ENCODE measurements at places on chromosomes 2 and 18.

- DNase-seq = no peak
Measured at GRCh38 chr2:158071018-158071417, 30.7 kb upstream of the UPP2 start.

GRCh38 chr2:240604291-240604938, 17.9 kb downstream of the CAPN10 start:
- peak; percentile 79 for DNase-seq

DNA sequence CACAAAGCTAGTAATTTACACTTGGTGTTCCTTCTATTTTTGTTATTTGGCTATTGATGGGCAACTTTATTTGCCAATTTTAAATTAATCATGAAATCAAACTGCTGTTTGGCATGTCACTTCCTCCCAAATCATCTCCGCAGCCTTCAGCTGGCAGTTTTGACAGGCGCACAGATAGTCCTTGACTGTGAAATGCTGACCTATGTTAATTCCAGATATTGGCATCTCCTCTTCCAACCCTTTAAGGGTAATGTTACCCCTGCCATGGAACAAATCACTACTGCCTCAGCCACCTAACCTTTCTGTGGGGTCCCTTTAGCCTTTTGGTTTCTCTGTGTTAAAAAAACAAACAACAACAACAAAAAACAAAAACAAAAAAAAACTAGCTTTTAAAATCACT, 182.4 kb upstream of the TANK start:
- no peak for DNase-seq

GRCh38 chr2:26585100-26585499, 56.1 kb downstream of the CIB4 start:
- DNase-seq = no peak

- DNase-seq = peak; percentile 91
Measured at GRCh38 chr2:9769171-9770005, 73.9 kb upstream of the TAF1B start.

DNA sequence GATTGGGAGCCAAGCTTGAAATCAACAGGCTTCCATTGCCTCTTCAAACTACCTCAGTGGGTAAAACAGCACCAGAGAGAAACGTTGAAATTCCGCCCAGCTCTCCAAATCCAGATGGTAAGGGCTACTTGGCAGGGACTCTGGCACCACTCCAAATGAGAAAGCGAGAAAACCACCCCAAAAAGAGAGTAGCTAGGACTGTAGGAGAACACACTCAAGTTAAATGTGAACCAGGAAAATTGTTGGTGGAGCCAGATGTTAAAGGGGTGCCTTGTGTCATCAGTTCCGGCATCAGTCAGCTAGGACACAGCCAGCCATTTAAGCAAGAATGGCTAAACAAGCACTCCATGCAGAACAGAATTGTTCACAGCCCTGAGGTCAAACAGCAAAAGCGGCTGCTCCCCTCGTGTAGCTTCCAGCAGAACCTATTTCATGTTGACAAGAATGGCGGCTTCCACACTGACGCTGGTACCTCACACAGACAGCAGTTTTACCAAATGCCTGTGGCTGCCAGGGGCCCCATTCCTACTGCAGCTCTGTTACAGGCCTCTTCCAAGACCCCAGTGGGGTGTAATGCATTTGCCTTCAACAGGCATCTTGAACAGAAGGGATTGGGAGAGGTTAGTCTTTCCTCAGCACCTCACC, 167.3 kb downstream of the ASXL3 start:
- no peak for DNase-seq

DNA sequence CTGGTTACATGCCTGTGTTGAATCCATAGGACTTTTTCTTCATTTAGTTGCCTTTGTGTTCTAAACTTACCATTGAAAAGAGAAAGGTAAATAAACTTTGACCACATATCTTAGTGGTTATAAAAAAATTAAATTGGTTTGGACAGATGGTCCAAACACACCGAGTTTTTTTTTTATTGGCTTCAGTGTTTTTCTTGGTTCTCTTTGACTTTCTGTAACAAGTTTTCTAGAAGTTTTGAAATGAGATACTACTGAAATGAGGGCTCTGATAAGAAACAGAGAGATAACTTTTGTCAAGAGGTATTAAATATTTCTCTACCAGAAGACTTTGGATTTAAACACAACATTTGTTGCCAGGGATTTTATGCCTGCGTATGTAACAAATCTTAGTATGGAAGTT, 20.7 kb downstream of the SPTBN1 start:
- DNase-seq = no peak

- no peak for DNase-seq
Measured at GRCh38 chr2:20612925-20613916, 37.7 kb downstream of the HS1BP3 start.

DNA sequence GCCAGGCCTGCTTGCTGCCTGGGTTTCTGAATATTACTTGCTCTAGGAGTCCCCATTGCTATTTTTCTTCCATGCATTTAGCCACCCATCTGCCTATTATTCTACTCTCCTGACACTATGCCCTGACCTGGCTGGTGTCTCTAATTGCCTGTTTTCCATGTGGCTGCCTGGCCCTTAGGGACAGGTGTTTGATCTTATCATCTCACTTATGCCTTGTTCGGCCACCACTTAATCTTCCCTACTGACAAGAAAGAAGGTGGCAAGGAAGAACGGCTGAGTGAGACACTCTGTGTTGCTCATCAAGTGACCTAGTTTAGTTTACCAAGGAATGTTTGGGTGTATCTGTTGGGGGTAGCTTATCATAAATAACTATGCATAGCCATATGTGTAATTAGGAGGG, 50.4 kb upstream of the RAPH1 start:
- no peak for DNase-seq

GRCh38 chr2:127568128-127568527, 32.6 kb downstream of the MYO7B start:
- DNase-seq = no peak

DNA sequence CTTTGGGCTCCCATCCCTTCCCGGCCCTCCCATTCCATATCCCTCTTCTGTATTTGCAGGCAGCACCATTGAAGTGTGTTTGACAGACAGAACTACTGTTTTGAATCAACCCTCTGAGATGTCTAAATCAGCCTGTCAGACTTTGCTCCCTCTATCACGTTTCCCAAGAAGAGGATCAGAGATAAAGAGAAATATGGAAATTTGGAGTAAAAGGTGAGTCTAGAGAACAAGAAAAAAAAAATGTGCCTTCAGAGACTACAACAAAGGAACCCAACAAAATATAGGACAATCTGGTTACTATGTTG, 133.4 kb upstream of the NCK2 start:
- DNase-seq = no peak

GRCh38 chr2:115976916-115977315, 1534.5 kb downstream of the DPP10 start:
- no peak for DNase-seq

GRCh38 chr18:27447451-27447881, 262.4 kb upstream of the CHST9 start:
- DNase-seq = no peak

DNA sequence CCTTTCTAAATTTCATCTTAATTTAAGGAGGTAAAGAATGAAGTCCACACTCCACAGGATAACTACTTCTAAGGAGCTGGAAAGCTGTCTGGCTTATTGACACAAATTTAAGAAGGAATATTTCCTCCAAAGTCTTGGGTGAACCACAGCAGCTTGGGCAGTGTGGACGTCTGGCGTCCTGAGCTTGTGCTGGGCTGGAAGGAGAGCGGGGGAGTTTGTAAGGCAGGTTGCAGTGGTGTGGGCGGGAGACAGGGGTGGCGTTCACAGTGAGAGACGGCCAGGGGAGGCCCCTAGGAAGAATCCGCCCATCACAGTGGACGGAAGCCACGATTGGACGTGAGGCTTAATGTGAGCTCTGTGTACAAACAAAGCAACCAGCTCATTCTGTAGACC, 25.7 kb downstream of the ADI1 start:
- no peak for DNase-seq

DNA sequence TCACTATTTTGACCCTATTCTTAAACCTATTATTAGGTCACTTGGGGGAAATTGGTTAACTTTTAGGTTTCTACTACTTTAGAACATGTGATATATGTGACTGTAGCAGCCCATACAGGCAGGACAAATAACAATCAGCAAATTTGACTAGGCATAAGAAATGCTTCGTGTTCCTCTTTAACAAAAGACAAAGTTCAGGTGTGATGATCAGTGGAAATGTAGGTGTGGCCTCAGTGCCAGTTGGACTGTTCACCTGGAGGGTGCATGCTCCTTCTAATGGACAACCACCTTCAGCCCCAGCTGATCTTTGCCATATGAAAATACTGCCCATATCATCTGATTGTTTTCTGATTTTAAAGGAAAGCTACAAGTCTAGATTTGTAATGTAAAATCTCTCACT, 6.4 kb downstream of the PDK1 start:
- no peak for DNase-seq

DNA sequence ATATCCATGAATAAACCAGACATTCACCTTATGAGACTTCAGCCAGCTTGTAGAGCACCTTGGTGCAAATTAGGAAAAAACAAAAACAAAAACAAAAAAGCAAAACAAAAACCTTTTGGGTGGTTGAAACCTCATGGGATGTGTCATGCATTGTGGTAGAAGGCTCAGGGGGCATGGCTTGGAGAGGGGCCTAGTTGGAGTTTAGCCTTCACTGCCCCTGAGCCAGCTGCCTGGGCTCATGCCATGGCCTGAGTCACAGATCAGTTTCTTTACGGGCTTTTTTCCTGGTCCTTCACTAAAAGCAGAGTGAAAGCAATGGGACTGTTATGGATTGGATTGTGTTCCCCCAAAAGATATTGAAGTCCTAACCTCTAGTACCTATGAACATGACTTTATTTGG, 22.0 kb upstream of the DAPL1 start:
- no peak for DNase-seq

DNA sequence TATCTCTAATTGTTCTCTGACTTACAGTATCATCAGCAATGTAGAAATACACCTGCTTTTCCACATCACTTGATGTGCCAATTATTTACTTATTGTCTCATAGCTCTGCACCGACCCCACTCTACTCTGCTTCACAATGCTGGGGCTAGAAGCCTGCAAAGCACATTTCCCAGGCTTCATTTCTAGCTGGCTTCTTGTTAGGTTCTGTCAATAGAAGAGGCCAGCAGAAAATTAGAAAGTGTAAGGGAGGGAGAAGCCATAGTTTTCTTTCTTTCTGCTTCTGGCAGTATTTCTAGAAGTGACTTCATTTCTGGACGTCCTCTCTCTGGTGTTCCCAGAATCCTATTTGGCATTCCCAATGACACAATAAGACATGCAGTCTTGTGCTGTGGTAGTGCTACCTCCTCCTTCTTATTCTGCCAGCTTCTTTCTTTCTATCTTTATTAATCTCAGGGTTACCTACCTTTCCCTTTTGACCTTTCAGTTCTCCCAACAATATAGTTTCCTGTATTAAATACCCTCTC, 12.5 kb upstream of the TANC1 start:
- DNase-seq = no peak

- DNase-seq = peak; percentile 41
Measured at GRCh38 chr2:238974501-238975166, 126.7 kb downstream of the TWIST2 start.

DNA sequence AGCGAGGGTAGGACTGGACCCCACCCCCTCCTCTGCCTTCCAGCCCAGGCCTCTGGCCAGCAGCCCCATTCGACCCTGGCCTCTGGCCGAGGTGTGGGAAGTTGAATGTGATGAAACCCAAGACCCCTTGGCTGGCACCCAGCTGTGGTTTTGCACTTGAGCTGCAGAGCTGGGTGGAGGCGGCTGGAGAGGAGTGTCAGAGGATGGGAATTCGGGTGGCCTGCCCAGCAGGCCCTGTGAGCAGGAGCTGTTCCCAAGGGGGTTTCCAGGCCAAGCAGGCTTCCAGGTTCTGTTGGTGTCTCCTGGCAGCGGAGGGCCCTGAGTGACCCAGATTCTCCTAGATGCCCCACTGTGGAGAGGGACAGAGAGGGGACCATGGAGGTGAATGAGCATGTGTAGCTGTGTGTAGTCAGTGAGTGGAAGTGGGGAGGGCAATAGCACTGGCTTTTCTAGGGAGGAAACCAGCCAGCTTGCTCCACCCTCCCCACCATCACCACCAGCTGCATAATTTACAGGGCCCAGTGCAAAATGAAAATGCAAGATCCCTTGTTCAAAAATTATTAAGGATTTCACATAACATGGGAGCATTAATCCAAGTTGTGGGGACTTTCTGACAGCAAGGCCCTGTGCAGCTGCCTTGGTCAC, 172.2 kb upstream of the HAAO start:
- DNase-seq = no peak

GRCh38 chr2:181782660-181783059, 102.3 kb upstream of the NEUROD1 start:
- DNase-seq = no peak

GRCh38 chr2:162890690-162891311, 52.2 kb upstream of the KCNH7 start:
- DNase-seq = peak; percentile 60

DNA sequence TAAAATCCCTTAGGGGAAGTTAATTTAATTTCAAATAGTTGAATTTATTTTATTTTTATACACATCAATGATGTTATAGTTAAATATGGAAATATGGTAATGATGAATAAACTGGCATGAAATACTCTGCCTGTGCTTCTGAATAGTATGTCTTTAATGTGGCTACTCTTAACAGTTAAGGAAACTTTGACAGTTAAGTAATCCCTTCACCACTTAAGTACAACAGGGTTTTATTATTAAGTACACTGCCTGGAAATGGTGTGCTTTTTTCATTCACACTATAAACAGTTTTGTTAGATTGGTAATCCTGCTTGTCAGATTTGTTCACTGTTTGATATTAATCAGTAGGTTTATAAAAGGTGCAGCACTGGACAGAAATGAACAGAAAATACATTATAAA, 412.0 kb upstream of the ZEB2 start:
- no peak for DNase-seq

DNA sequence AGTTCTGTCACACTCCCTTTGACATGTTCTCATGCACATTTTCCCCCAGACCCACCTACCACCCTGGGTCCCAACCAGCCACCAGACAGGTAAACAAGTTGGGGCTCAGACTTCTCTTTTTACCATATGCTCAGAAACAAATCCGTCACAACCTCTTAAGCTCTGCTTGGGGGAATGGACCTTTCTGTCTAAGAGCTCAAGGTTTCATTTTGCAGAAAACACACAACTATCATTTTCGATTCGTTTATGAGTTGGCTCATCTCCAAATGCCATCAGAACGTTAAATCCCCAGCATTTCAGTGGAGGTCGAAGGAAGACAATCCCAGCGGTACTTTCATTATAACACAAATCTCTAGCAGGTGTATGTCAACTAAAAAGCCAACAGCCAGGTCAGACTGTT, 30.6 kb upstream of the NCK2 start:
- no peak for DNase-seq

- DNase-seq = no peak
Measured at GRCh38 chr2:15668611-15669305, 77.1 kb downstream of the DDX1 start.
